ENCODE measurements at places on chromosomes 6 and 20.

- DNase-seq: no peak
Measured at GRCh38 chr6:150129616-150130505, 13.0 kb upstream of the PPP1R14C start.

GRCh38 chr20:56579301-56579710 is 46.3 kb downstream of the FAM209B start:
- DNase-seq: no peak

- no peak for DNase-seq
Measured at GRCh38 chr6:35214869-35215664, 1.3 kb downstream of the SCUBE3 start.

- no peak for DNase-seq
Measured at GRCh38 chr6:8830794-8831193, 395.4 kb upstream of the SLC35B3 start.

DNA sequence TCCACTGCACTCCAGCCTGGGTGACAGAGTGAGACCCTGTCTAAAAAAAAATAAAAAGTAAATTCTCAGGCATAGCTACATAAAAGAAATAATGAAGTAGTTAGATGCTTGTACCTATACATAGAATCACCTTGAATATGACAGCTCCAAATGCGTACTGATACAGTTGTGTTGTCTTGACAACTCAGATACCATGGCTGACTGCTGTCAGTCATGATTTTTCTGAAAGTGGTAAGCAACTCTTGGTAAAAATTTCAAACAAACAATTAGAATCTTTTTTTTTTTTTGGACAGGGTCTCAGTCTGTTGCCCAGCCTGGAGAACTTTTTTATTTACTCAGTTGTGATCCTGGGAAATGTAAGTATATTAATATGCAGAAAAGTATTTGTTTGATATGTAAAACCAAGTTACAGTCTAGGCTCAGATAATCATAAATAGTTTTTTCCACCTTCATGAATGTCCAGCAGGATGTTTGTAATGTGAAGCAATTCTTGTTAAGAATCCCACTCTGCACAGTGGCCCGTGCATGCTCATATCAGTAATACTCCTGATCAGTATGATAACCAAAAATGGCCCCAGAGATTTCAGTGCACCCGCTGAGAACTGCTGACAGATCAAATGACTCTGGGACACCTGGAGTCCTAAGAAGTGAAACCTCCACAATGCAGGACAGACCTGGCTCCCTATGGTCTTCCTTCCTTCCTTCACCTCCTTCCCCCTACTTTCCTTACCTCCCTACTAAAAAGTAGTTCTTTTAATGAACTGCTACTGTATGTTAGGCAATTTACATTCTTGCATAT is 14.0 kb upstream of the MAPK13 start:
- no peak for DNase-seq

DNA sequence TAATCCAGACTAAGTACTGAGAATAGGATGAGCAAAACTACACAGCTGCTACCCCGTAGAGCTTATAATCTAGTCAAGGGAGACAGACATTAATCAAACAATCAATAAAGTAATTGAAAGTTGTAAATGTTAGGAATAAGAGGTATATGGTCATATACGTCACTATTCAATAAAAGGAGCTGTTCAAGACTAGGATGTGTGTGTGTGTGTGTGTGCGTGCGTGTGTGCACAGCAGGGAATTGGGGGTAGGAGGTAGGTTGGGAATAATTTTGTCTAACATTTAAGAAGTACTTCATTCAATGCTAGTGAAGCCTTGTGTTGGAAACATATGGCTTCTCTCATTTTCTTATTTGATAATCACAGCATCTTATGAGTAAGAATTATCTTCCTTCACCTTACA is 41.8 kb downstream of the SESN1 start:
- no peak for DNase-seq

DNA sequence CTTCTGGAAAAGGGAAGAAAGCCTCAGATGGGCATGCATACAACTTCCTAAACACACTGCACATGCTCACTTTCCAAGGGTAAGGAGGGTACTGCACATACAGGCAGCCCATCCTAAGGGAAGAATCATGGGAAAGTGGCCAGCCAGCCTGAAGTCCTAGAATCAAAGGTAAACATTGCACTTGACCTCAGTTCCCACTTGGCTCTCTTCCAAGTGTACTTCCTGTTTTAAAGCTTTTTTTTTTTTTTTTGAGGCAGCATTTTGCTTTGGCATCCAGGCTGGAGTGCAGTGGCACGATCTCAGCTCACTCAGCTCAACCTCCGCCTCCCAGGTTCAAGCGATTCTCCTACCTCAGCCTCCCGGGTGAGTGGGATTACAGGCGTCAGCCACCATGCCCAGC is 225.3 kb upstream of the EPHA7 start:
- no peak for DNase-seq

GRCh38 chr6:30019819-30020218 is 41.2 kb upstream of the POLR1H start:
- DNase-seq: no peak

- no peak for DNase-seq
Measured at GRCh38 chr6:70396796-70397729, 16.2 kb upstream of the FAM135A start.

DNA sequence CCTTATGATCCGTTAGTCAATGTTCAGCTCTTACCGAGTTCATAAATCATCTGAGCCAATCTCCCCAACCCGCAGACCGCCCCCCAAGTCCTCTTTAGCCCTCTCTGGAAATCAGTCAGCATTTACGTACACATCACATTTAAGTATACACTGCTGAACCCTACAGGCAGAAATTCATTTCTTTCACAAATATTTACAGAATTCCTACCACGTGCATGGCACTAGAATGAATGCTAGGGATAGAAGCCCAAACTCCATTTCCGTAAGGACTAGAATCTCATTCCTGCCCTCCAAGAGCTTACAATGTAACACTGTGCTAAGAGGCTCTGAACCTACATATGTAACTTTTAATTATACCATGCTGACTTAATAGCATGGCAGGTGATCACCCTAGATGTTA is 1.8 kb downstream of the OSER1 start:
- DNase-seq: no peak

DNA sequence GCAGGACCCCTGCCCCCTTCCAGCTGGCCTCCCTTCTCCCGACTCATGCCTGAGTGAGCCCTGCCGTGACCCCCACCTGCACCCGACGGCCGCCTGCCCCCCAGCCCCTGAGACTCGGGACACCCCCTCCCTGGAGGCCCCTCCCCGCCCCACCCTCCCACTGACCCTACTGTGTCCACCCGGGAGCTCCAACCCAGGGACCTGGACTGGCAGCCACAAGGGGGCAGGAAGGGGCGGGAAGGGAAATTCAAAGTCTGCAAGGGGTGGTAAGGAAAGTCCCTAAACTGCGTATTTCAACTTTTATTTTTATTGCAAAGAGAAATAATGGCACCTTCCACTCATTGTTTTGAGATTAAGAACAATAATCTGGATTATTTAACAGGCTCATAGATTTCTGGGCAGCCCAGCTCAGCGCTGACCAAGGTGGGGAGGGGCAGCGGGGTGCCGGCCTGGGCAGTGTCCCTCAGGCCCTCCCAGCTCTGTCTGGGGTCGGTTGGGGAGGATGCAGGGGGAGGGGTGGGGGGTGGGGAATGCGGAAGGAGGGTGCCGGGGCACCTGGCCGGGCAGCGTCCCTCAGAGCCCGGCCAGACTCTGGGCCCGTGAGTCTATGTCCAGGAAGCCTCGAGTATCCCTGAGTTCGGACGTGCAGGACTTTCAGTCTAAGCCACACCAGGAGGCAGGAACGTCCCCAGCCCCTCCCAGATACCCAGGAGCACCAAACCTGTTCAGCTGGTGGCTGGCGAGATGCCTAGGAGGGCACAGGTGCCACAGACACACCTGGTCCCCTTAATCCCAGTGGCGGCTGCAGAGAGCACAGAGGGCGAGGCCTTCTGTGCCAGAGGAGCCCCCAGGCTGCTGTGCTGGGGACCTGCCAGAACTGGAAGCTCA is 1.3 kb upstream of the PTK6 start:
- DNase-seq: no peak

DNA sequence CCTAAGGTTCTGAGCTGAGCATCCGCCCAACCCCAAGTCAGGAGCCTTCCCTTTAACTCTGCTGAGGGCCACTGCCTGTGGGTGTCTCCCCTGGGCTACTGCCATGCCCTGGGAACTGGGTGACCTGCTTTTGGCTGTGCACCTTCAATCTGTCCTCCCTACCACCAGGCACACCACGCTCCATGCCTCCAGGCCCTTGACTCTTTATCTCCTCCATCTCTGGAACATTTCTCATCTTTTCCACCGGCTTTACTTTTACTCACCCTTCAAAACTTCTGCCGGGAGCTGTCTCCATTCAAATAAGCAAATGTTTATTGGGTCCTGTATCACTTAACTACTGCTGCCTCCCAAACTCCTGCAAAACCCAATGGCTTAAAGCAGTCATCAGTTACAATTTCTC is 83.3 kb upstream of the NHSL1 start:
- no peak for DNase-seq

- DNase-seq: no peak
Measured at GRCh38 chr6:44122801-44123200, 4.5 kb downstream of the MRPL14 start.

GRCh38 chr6:112289038-112289566 is 34.7 kb upstream of the LAMA4 start:
- no peak for DNase-seq
